ENCODE measurements at places on chromosomes 2 and 18. TPM values are rescaled to one million over a fixed set of nuclear protein-coding genes. Genes with fewer than 3 reads are reported as not detected.

DNA sequence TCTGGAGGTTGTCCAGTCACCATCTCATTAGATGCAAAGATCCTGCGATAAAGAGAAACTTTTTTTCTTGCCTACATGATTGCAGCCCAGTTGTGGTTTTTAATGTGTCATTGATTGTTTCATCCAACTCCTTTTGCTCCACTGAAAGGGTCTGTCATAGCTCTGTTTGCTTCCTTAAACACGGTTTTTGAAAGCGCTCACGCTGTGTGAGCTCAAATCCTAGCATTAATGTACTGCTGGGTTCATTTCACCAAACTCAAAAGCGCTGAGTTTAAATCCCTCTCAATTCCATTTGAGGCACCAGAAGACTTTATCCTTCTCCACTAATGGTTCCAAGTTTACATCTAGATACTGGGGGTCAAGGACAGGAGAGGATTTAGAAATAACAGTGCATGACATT, 53.6 kb downstream of the CDK15 start:
- H3K36me3 ChIP-seq = no peaks in the 10 kb centered on the region
- DNase-seq = no peak
- peaks cover 39% of the 10 kb centered on the region for H3K27me3 ChIP-seq

- H3K27me3 ChIP-seq = no peaks in the 10 kb centered on the region
- H3K4me3 ChIP-seq = no peak overlapping the region
- H3K4me1 ChIP-seq = no peaks in the 10 kb centered on the region
- H3K36me3 ChIP-seq = no peaks in the 10 kb centered on the region
Observed at GRCh38 chr2:156589381-156590079, 153.4 kb downstream of the GPD2 start.

DNA sequence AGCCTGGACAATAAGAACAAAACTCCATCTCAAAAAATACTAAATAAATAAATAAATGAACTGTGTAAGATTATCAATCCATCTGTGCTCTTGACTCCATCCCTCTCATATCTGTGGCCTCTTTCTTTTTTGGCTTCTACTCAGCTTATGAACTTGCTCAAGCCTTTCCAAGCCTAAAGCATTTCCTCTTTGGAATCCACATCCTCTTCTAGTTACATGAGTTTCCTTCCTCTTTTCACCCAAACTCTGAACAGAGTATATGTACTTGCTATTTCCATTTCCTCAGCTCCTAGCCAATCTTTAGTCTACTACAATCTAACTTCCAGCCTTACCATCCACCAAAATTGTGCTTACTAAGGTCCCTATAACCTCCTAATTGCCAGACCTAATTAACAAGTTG, 2.5 kb upstream of the DNAJC10 start:
- peak; percentile 51 for DNase-seq
- H3K36me3 ChIP-seq = no peaks in the 10 kb centered on the region
- no peak overlapping the region for H3K4me3 ChIP-seq
- no peaks in the 10 kb centered on the region for H3K27me3 ChIP-seq
- no peaks in the 10 kb centered on the region for H3K4me1 ChIP-seq

- H3K27ac ChIP-seq = no peak overlapping the region
- no peak overlapping the region for H3K4me3 ChIP-seq
- H3K4me1 ChIP-seq = no peaks in the 10 kb centered on the region
- DNase-seq = no peak
- H3K27me3 ChIP-seq = peaks cover 59% of the 10 kb centered on the region
Observed at GRCh38 chr2:95700519-95700918, 108.7 kb downstream of the TRIM43 start.

DNA sequence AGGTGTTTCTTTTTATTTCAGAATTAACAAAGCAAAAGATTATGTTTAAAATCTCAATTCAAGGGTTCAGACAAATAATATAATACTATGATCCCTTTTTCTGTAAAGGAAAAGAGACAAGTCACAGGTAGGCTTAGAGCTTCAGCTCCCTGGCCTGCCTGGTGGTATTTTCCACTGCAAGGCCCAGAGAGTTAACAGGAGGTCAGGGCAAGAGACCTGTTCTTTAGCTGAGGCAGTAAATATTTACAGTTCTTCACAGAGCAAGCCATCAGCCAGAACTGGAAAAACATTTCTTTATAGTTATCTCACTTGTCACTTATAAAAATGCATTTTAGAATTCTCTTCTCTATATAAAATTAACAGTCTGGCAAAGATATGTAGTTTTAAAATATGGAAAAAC, 70.1 kb downstream of the EPG5 start:
- H3K27ac ChIP-seq = peak overlapping the region; percentile 22
- H3K27me3 ChIP-seq = no peaks in the 10 kb centered on the region
- H3K4me1 ChIP-seq = no peaks in the 10 kb centered on the region
- no peak overlapping the region for H3K4me3 ChIP-seq

GRCh38 chr2:106184857-106185256, 9.2 kb downstream of the UXS1 start:
- DNase-seq = no peak
- no peak overlapping the region for H3K27ac ChIP-seq
- H3K4me1 ChIP-seq = peaks cover 56% of the 10 kb centered on the region
- no peaks in the 10 kb centered on the region for H3K36me3 ChIP-seq

Gene SP5
- not detected for polyA plus RNA-seq

GRCh38 chr18:7566567-7567473, at the start of gene PTPRM:
Gene PTPRM, plus strand, starts transcription at chr18:7567316. Its CDS starts 503 bp downstream, at chr18:7567819.
- peaks cover 9% of the 10 kb centered on the region for H3K4me1 ChIP-seq
- no peak within 1 kb of the TSS for H3K4me3 ChIP-seq
- H3K27ac ChIP-seq = no peak within 1 kb of the TSS
- H3K36me3 ChIP-seq = no peaks in the 10 kb centered on the region

Gene SCN7A
- 0.11 TPM for polyA plus RNA-seq

- peaks cover 7% of the 10 kb centered on the region for H3K27me3 ChIP-seq
- no peaks in the 10 kb centered on the region for H3K36me3 ChIP-seq
- DNase-seq = no peak
- no peaks in the 10 kb centered on the region for H3K4me1 ChIP-seq
- no peak overlapping the region for H3K27ac ChIP-seq
- no peak overlapping the region for H3K4me3 ChIP-seq
Observed at GRCh38 chr2:69132960-69133590, 120.1 kb downstream of the ANTXR1 start.
